ENCODE measurements at places on chromosomes 16 and 17.
A peak's percentile ranks its signal among the peaks of the same experiment; 100 is the strongest.

GRCh38 chr16:83211711-83212110 is 584.9 kb downstream of the CDH13 start:
- no peak for DNase-seq

DNA sequence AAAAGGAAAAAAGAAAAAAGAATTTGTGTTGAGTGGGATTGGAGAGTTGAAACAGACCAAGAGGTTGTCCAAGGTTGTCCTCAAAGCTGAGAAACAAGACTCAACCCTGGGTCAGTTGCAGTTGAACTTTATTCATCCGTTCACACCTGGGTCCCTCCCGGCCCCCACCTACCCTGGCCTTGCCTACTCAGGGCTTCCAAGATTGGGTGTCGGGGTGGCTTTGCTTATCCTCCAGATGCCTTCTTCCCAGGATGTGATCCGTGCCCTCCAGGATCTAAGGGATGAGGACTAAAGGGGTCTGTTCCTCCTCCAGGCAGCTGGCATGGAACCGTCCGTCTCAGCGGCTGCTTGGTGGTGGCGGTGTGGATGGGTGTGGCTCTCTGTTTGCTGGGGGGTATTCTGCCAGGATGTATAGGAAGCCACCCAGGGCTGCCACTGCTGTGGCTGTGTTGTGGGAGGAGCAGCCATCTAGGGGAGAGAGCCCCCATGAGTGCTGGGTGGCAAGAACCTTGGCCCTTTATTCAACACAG is 10.3 kb upstream of the NAGPA start:
- DNase-seq: no peak

GRCh38 chr16:1610071-1610898 is 1.6 kb downstream of the IFT140 start:
- peak; percentile 63 for DNase-seq

- no peak for DNase-seq
These were observed 39.7 kb downstream of the PIK3R5 start for GRCh38 chr17:8925808-8926207.

DNA sequence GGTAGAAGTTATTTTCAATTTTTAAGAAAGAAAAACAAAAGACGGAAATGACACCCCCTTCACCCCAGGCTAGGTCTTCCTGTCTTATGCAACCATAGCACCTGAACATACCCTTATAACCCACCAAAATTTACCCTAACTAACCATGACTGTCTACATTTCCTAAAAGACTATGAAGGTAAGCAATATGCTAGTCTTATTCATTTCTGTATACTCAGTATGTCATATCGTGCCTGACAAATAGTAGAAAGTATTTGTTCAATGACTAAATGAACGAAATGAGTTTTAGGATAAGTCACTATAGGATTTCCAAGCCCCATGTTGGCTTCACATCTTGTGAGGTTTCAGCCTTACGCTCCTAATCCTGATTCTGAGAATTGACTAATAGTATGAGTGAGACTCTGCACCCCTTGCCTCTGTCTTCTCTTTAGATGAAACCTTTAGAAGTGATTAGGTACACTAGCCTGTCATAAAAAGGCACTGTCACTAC is 6.5 kb downstream of the ADAT1 start:
- DNase-seq: no peak

DNA sequence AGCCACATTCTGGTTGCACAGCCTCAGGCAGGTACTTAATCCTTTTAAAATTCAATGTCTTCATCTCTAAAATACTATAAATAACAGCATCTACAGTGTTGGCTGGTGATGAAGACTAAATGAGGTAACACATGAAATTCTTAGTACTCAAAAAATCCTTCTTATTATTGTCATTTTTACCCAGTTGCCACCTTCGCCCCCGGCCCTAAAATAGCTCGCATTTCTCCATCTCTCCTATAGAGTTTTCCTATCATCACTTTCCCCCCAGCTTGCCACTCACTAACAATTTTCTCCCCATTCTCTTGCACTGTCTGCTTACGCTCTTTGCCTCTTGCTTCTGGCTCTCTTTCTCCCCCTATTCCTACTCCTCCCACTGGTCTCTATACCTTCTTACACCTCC is 59.9 kb upstream of the MARCHF10 start:
- no peak for DNase-seq

Measured in caudate nucleus (tissue), 63 donors.